Fibroblast of pulmonary artery (primary cell): ENCODE measurements at places on chromosomes 1 and 21.

DNA sequence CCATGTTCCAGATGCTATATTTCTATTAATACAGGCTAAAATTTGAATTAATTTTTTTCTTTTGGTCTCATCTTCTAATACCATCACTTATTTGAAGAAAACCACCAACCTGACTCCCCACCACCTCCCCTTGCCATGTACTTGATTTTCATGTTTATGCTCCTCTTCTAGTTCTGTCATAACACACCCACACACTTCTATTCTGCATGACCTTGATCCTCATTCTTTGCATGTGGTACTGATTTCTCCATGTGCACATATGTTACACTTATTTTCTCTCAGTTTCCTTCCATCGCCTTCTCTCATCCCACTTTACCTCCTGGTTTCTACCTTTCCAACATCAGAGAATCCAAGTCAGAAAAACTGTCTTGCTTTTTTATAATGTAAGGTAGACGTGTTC, 78.9 kb upstream of the ARID1A start:
- no peak for DNase-seq

- DNase-seq = no peak
Observed at GRCh38 chr1:168598892-168599291, 22.5 kb downstream of the XCL1 start.

GRCh38 chr1:212858461-212859265, 588 bp downstream of the FLVCR1 start:
- peak; percentile 36 for DNase-seq

DNA sequence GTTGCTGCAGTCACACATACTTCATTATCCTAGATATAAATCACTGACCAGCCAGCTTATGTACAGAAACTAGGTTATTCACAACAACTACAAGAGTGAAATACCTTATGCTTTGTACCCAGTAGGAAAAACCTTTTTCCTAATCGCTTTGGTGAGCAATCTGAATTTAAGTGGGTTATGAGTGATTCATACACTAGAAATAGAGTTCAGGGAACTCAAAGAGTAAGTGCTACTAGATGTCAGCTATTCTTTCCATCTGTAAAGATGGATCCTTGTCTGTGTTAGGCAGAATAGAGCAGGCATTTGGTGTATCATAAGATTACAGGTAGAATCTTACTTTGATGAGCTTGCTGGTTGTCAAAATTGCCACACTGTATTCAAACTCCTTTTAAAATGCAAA, 101.9 kb downstream of the ZNF644 start:
- DNase-seq = no peak
